ENCODE measurements at places on chromosomes 16 and 17. TPM values are rescaled to one million over a fixed set of nuclear protein-coding genes. Genes with fewer than 3 reads are reported as not detected.

The CEMP1 gene
- not detected for total RNA-seq

The AOC2 gene
- 0.22 TPM for total RNA-seq

The TBC1D3C gene
- not detected for total RNA-seq

The ATPAF2 gene
- 10.2 TPM for total RNA-seq

The LRRC46 gene
- total RNA-seq, result not detected

The SCNN1B gene
- total RNA-seq, result 0.17 TPM

The CDH5 gene
- 1.2 TPM for total RNA-seq

The CDH15 gene
- not detected for total RNA-seq

The ABCA8 gene
- total RNA-seq, result not detected

The PLEKHH3 gene
- 19.1 TPM for total RNA-seq

The ITGA2B gene
- 0.14 TPM for total RNA-seq

The MYOCD gene
- 2.2 TPM for total RNA-seq

The MRPL28 gene
- total RNA-seq, result 253 TPM

The PCGF2 gene
- 6.1 TPM for total RNA-seq

The MPP2 gene
- total RNA-seq, result 14.1 TPM

The KRT15 gene
- total RNA-seq, result 15.6 TPM

The PRSS27 gene
- 0.29 TPM for total RNA-seq

The TMEM114 gene
- not detected for total RNA-seq

The KRTAP1-5 gene
- total RNA-seq, result not detected

The EXOC3L1 gene
- not detected for total RNA-seq

The SLC5A11 gene
- not detected for total RNA-seq

The MFSD6L gene
- total RNA-seq, result 0.43 TPM

The GEMIN4 gene
- total RNA-seq, result 19.0 TPM

Measured in epithelial cell of proximal tubule (primary cell).